Fibroblast of gingiva (primary cell): ENCODE measurements at places on chromosomes 7 and 10.

GRCh38 chr7:126215785-126216184 lies 1037.0 kb downstream of the GRM8 start:
- no peak for DNase-seq

GRCh38 chr7:28301148-28301641 lies 111.1 kb upstream of the CREB5 start:
- peak; percentile 51 for DNase-seq

GRCh38 chr7:120609136-120609753 lies 248.7 kb downstream of the TSPAN12 start:
- DNase-seq = no peak

- DNase-seq = peak; percentile 84
Observed at GRCh38 chr7:115558161-115558560, 472.4 kb downstream of the TFEC start.

GRCh38 chr7:125254566-125254965 lies 324.9 kb upstream of the POT1 start:
- no peak for DNase-seq

GRCh38 chr10:125118011-125118611 lies 42.3 kb downstream of the CTBP2 start:
- DNase-seq = peak; percentile 92

GRCh38 chr7:79461660-79462059 lies 8.2 kb upstream of the MAGI2 start:
- DNase-seq = peak; percentile 49

DNA sequence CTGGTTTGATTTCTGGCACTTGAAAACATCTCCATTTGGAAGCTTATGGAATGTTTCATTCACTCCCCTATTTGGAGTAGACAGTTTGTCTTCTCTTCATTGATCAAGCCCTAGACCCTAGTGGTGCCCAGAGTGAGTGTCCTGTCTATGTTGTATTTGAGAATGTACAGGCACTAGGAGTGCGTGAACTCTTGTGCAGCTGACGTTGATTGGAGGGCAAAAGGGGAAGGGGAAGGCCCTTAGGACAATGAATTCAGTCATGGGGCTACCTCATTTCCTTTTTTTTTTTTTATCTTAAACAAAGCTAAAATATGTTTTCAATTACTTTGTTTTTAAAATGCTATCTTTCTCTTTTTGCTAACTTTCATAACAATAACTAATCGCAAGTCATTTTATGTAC lies 66.5 kb downstream of the ADD3 start:
- DNase-seq = no peak

GRCh38 chr10:131495892-131496291 lies 184.4 kb upstream of the TCERG1L start:
- DNase-seq = no peak

DNA sequence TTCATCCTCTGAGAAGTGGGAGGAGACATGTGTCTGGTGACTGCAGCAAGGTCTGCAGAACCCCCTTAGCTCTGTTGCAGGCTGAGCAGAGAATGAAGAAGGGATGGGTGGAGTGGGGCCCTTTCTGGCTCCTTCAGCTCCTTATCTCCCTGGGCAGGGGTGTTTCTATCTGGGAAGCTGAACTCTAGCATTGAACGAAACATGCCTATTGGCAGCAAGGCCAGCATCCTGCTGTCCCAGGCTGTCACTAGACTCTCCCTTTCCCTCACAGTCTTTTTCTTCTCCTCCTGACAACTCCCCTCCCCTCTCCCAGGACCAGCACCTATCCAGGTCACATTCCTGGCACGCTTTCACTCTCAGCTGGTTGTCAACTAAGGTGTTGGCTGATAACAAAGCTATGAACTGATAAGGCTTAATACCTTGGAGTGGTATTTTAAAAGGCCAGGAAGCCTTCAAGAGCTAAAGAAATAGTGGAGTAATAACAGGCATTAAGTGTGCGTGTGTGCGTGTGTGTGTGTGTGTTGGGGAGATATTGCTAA lies 128.8 kb upstream of the FZD8 start:
- DNase-seq = no peak

DNA sequence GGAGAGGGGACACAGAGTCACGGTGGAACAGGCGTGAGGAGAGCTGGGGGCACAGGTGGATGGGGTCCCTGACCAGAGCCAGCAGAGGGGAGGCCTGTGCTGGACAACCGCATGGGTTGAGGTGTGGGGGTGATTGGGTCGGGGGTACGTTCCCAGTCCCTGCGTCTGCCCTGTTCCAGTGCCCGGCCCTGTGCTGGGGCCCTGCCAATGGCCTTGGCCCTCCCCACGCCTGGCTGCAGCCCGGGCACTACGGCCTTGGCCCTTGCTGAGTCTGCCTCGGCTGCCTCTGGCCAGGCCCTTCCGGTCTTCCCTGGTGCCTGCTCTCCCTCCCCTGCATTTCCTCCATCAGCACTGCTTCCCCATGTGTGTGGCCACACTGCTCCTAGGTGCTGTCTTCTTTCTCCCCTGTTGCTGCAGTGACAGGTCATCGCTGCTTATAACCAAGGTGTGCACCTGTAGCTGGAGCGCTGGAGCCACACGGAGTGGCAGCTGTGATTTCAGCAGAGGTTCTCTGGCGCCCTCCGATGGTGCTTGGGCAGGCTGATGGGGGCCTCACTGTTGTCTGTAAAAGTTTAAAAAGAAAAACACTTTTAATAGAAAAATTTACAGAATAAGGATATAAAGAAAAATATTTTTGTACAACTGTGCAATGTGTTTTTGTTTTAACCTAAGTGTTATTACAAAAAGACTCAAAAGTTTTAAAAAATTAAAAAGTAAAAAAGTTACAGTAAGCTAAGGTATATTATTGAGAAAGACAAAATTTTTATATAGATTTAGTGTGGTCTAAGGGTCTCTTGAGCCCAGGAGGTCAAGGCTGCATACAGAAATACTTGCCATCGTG lies 45.2 kb upstream of the BHLHA15 start:
- no peak for DNase-seq

GRCh38 chr10:107546986-107547385 lies 382.5 kb upstream of the SORCS1 start:
- no peak for DNase-seq

- DNase-seq = no peak
Observed at GRCh38 chr10:14024329-14025202, 306.2 kb downstream of the FRMD4A start.

DNA sequence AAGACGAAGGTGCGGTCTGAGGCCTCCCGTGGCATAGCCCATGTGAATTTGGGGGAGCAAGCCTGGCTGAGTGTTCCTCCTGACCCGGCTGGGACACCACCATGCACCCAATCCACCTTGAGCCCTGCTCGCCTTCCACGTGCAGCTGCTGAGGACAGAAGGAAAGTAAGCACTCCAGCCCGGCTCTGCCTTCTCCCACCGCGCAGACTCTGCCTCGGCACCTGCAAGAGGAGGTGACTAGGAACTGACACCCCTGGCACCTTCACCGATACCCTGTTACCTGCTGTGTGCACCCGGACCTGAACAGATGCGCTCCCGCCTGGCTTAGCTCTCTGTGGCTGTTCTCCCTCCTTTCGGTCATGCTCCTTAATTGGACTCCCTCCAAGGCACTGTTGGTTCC lies 57.0 kb upstream of the OPN4 start:
- no peak for DNase-seq

- DNase-seq = no peak
Observed at GRCh38 chr10:30463944-30464451, 30.0 kb downstream of the MAP3K8 start.

- no peak for DNase-seq
Observed at GRCh38 chr10:116752563-116752962, 10.2 kb upstream of the HSPA12A start.

DNA sequence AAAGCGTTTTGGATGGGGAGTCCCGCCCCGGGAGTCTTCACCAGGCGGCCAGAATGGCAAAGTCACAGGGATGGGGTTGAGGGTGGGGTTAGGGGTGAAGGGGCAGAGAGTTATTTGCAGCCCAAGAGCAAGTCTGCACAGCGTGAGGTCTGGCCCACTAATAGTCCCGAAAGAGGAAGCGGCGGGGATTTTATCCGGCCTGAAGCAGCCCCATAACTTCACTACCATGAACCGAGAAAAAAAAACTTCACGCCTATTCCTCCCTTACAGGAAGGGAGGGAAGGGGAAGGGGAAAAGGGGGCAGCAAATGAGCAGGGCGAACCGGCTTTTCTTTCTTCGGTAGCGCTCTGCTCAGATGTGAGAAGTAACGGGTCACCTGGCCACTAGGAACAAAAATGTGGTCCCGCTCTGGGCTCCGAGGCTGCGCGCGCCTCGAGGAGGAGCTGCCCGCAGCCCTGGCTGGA lies 712 bp downstream of the ITPRIP start:
- DNase-seq = no peak

GRCh38 chr10:13949844-13950542 lies 363.2 kb downstream of the PRPF18 start:
- DNase-seq = peak; percentile 86

- peak; percentile 9 for DNase-seq
Observed at GRCh38 chr7:133783276-133783675, 343.9 kb upstream of the LRGUK start.

DNA sequence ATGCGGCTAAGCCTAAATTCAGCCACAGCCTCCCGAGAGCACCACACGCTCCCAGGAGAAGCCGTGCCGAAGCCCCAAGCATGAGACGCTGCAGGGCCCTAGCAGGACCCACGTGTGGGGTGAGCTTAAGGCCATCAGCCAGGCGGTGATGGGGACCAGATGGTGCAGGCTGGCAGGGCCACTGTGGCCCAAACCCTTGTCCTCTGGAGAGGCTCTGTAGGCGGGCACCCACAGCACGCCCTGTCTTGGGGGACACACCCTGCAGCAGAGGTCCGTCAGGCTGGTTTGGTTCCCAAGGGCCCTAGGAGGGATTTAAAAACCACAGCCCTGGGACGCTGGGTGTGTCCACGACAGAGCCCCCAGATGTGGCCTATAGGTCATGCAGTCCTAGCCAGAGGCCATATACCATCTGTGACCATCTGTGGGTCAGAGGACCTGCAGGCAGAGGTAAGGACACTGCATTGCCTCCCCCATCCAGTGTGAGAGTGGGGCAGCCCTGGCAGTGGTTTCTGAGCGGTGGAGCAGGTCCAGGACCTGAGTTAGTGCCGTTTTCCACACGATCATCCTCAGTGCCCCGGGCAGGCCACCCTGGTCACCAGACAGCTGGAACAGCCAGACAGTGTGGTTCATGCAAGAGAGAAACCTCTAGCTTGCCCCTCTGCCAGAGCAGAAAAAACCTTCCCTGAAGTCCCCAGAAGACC lies 39.6 kb upstream of the INPP5A start:
- peak; percentile 36 for DNase-seq

DNA sequence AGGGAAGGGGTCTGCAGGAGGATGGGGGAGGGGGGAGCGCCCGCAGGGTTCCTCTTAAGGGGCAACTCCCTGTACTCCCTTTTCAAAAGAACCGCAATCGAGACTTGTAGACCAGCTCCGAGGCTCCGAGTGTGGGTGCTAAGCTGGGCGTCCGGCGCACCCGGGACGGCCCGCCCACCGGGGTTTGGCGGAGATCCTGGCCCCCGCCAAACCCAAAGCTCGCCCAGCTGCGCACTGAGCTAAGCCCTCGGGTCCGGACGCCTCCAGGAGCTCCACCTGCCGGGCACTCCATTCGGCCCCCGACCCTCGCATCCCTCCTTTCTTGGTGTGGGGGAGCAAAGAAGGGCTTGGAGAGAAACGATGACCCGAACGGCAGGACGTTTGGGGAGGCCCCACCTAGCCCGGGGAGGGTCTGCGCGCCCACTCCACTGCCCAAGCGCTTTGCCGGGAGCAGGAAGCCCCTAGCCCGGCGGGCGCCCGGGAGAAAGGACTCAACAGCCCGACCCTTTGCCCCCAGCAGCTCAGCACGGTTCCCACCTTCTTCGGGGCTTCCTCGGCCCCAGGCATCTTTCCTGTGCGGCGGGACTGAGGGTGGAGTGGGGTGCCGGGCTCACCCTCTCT lies 651 bp downstream of the AFAP1L2 start:
- DNase-seq = no peak
